NB4 (cell line): ENCODE measurements at places on chromosomes 5 and 9.

- DNase-seq: no peak
These were observed 15.4 kb upstream of the C5orf47 start for GRCh38 chr5:173973616-173973969.

- no peak for DNase-seq
These were observed 19.4 kb downstream of the OR2Y1 start for GRCh38 chr5:180720486-180720885.

DNA sequence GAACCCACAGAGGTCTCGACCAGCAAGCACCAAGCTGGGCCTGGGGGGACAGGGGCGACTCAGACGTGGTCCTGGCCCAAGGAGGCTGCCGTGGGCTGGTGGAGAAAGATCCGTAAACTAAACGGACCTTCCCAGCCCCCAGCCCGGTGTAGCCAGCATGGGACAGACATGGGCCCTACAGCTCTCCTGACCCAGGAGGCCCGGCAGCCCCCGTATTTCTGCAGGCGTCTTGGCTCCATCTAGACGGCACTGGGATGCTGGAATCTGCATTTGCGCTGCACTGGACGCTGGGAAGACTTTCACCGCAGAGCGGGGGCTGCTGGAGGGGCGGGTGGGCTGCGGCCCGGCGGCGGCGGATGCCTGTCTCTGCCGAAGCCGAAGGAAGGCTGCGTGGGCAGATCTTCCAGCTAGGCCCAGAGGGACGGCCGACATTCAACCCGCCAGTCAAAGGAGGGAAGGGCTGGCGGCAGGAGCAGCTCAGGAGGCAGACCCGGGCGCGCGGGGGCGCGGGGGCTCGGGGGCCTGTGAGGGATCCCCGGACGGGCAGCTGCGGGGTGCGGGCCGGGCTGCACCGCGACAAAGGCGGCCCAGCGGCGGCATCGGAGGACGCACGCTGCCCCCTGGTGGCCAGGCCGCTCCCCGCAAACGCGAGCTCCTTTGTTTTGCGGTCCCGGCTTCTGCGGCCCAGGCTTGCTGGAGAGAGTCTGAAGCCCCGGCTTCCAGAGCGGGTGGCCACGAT lies 266.2 kb downstream of the NSG2 start:
- peak; percentile 60 for DNase-seq

DNA sequence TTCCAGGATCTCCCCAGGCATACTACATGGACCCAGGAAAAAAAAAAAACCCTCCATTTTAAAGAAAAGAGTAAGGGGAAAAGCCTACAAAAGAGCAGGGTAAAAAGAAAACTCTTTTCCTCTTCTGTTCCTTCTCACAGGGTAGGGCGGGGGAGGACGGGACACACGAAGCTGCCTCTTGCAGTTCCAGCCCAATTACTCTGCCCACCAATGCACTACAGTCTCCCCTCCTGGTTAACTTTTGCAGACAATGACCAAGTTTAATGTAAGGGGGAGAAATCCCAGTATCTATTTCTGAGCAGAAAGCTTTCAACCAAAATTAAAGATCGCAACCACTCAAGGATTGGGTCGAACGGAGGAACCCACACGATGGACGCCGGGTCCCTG lies 1.3 kb downstream of the BRD3 start:
- DNase-seq: peak; percentile 72

GRCh38 chr9:123652416-123652815 lies 277.5 kb downstream of the DENND1A start:
- no peak for DNase-seq

- no peak for DNase-seq
These were observed 85.8 kb downstream of the SNX18 start for GRCh38 chr5:54603372-54603771.

DNA sequence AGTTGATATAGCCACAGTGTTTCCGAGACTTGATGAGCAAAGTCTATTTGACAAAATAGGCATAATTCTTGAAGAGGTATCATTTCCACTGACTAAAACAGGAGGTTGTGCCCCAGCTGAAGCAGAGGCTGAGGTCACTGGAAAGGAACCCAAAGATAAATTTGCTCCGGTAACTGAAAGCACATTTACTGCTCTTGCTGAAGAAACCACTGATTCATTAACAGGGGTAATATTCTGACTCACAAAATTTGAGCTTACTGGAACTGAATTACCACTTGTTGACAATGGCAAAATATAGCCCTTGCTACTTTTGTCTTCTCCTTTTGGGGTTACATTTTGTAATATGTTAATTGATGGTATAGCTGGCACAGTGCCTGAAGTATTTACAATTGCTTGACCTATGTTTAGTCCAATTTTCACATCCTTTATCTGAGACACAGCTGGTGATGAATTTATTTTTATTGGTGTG lies 30.2 kb downstream of the MLANA start:
- DNase-seq: no peak

GRCh38 chr5:147411359-147412319 lies 98.2 kb downstream of the DPYSL3 start:
- DNase-seq: no peak

DNA sequence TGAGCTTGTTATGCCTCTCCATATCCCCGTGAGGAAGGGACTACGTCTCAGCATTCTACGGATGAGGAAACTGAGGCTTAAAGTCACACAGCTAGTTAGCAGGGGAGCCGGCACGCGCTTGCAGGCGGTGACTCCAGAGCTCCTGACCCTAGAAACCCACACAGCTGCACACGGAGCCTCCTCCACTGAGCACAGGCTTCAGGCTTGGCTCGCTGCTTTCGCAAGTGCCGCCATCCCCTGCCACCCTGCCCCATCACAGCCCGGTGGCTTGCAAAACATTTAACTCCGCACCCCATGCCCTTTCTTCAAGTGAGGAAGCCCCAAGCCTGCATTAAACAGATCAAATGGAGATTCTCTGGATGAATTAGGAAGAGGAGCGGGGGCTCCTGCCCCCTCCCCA lies 138.3 kb downstream of the HSD17B3 start:
- DNase-seq: peak; percentile 91

- peak; percentile 20 for DNase-seq
These were observed at the start of gene CMBL for GRCh38 chr5:10307206-10308148. Gene CMBL (minus strand): TSS chr5:10307902. CDS start chr5:10290762, 17,140 bp downstream.

GRCh38 chr5:39223565-39224156 lies 4.3 kb upstream of the FYB1 start:
- peak; percentile 56 for DNase-seq

- DNase-seq: no peak
These were observed 102.6 kb downstream of the CAAP1 start for GRCh38 chr9:26789959-26790358.

DNA sequence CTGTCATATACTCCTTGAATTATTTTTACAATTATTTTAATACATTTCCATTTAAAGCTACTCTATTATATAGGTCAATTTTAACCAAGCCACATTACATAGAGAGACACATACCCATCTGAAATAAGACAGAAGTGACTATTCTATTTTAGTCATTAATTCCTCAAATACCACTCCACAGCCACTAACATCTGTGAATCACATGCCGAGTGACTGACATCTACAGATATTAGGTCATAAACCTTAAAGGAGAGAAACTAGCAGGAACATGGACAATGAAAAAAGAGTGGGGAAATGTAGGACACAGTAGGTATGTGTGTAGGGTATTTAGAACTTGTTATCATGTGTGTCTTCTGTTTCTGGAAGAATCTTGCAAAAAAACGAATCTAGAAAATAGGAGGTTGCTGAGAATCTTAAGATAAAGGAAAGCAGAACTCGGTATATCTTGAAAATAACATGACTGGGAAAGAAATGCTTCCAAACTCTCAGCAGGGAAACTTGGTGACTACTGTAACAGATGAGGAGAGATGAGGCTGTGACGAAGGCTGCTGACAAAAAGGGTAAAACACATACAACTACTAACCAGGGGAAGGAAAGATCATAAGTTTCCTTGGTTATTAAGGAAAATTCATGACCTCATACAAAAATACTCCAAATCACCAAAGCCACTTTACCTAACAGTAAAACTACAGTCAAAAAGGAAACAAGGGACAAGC lies 84.6 kb downstream of the PLPP1 start:
- DNase-seq: no peak

GRCh38 chr9:389159-389558 lies 174.5 kb downstream of the DOCK8 start:
- no peak for DNase-seq

- no peak for DNase-seq
These were observed 26.6 kb downstream of the TSPAN17 start for GRCh38 chr5:176673651-176674583.

GRCh38 chr5:128349044-128349858 lies 188.8 kb downstream of the FBN2 start:
- DNase-seq: no peak

- DNase-seq: no peak
These were observed 57.0 kb upstream of the BOD1 start for GRCh38 chr5:173673295-173674101.

DNA sequence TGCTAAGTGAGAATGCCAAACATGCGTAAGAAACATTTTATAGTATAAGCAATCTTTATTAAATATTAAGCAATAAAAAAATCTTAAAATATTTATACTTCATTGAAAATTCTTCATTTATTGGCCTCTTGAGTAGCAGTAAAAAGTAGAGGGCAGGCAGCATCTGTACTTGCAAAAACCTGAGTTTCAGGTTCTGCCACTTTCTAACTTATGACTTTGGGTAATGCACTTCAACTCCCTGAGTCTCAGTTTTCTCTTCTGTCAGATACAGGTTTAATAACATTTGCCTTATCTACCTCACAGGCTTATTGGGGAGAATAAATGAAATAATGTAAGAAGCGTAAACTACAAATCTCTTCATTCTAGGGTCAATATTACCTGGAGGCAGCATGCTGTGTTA lies 19.8 kb upstream of the MCTP1 start:
- no peak for DNase-seq

DNA sequence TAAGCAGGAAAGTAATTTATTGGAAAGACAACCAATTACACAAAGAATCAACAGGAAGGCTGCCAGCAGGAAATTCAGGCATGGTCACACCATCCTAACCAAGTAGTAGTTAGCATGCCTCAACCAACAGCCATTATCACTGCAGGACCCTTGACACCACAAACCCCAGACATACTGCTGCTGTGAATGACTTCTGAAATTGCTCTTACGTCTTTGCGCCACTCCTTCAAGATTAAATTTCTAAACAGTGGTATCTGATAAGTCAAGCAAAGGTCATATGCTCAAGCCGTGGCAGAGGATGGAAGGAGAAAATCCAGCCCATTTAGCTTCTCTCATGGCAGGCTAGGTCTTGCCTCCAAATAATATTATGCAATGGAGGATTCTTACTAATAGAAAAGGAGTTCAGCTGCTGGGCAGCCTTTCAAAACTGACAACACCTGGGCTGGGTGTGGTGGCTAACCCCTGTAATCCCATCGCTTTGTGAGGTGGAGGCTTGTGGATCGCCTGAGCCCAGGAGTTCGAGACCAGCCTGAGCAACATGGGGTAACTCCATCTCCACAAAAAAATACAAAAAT lies 5.0 kb upstream of the PTGER4 start:
- no peak for DNase-seq

- DNase-seq: no peak
These were observed 380.4 kb downstream of the PSAT1 start for GRCh38 chr9:78677326-78677725.

DNA sequence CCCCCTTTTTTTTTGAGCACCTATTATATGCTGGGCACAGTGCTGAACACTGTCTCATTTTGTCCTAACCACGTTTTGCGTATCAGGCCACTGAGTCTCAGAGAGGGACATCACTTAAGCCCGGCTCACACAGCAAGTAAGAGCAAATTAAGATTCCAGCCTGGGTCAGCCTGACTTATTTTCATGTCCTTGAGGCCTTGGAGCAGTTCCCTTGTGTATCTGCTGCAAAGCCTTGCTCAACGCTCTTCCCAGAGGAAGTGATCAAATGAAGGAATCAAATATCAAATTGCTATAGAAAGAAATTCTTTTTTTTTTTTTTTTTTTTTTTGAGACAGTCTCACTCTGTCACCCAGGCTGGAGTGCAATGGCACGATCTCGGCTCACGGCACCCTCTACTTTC lies 30.7 kb downstream of the ERGIC1 start:
- no peak for DNase-seq

DNA sequence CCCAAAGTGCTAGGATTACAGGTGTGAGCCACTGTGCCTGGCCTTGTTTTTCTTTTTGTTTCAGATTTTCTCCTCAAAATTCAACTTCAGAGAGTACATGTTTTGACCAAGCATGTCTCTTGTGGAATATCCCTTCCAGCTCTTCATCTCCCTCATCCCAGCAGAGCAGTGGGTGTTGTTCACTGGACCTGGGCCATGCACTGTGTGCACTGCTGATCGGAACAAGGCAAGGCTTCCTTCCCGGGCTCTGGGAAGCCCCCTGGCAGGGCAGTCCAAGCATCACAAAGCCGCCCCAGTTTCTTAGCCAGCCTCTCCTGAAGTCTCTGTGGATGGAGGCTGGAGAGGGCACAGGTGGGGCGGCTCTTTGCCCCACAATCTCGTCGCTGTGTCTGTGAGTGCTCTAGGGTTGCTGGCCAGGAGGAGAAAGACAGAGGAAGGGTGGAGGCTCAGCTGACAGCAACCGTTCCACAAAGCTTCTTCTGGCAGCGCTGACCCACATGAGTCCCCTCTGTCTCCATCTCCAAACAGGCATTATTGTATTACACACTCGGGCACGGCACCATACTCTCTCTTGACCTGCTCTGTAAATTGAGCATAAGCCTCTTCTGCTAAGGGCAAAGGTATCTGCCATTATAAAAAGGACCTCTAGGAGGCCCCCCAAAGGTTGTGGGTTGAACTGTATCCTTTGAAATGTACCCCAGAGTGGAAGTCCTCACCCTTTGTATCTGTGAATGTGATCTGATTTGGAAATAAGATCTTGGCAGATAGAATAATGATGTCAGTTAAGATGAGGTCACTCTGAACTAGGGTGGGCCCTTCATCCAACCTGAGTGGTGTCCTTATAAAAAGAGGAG lies 89.6 kb downstream of the TARS1 start:
- peak; percentile 5 for DNase-seq

DNA sequence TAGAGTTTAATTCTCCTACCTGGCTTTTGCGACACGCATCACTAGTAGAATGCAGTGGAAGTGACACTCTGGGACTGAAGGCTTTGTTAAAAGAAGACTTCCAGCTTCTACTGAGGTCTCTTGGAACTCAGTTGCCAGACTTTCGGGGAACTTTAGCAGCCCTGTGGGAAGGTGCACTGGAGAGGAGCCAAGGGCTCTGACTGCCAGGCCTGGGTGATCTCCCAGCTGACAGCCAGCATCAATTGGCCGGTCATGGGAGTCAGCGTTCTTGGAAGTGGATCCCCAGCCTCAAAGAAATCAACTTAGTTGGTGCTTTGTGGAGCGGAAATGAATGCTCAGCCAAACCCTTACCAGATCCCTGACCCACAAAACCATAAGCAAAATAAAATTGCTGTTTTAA lies 87.1 kb downstream of the OSTF1 start:
- DNase-seq: no peak

DNA sequence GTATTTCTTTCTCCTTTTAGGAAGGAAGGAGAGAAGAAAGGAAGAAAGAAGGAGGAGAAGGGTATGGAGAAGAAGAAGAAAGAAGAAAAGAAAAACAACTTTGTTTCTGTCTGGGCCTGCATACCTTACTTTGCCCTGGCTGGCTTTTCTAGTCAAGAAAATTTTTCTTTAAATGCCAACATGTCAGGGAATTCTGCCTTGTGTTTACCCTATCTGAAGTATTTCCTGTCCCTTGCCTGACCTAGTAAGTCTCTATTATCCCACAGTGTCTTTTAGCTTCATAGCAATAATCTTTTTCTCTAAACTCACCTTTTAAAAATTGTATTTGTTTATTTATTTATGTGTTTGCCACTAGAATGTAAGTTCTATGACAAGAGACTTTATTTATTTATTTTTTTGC lies 1864.1 kb downstream of the EFNA5 start:
- DNase-seq: no peak
